Kidney epithelial cell (primary cell): ENCODE measurements at places on chromosomes 4 and X.

DNA sequence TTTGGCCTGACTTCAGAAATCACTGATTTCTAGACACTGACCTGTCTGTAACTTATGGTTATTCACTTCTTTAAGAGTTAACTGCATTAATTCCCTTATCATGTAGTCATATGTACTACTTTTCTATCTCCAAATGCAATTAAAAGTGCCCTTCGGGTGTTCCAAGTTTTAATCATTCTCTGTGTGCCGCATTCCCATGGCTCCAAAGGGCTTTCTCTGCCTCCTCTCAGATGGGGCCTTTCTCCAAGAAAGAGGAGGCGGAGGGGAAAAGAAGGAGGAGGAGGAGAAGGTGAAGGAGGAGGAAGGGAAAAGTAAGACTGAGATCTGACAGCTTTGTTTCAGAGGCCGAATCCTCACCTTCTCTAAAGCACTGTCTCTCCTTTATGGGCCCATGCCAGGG is 325.8 kb downstream of the LDB2 start:
- no peak for DNase-seq

GRCh38 chr4:30600246-30601017 is 119.7 kb upstream of the PCDH7 start:
- no peak for DNase-seq

GRCh38 chr4:174579421-174579820 is 57.1 kb upstream of the HPGD start:
- no peak for DNase-seq

- no peak for DNase-seq
Observed at GRCh38 chrX:105462186-105462585, 241.7 kb upstream of the TEX13A start.

DNA sequence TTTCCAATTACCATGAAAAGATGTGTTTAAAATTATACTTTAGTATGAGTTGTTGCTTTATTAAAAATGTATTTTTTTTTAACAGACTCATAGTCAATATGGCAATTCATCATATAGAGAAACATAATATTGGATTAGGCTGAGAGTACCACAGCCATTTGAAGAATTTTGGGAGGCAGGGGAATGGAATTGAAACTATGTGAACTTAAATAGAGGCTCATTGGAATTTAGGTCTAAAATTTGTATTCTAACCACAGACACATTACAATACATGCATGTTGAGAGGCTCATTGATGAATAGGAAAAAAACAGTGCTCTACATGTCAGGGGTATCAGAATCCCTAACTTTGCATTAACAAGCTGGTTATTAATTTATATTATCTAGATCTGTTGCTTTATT is 269.6 kb downstream of the DKK2 start:
- DNase-seq: no peak

GRCh38 chr4:16449406-16449805 is 223.1 kb upstream of the TAPT1 start:
- no peak for DNase-seq

DNA sequence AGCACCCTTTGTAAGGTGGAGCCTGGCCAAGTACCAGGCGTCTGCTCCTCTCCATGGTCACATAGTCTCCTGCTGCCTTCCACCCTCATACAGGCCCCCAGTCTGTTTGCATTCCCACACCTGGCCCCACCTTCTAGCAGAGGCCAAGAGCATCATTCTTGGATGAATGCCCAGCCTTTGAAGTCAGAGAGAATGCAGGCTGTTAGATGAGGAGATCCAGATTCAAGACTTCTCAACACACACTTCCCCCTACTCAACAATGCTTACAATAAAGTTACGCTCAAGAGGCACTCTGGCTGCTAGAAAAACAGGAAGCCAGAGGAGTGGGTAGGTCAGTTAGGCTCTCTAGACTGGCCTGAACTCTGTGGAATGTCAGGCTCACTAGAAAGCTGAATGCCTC is 43.3 kb downstream of the SHROOM4 start:
- peak; percentile 12 for DNase-seq

- no peak for DNase-seq
Observed at GRCh38 chr4:174324236-174324635, 40.5 kb downstream of the CEP44 start.

DNA sequence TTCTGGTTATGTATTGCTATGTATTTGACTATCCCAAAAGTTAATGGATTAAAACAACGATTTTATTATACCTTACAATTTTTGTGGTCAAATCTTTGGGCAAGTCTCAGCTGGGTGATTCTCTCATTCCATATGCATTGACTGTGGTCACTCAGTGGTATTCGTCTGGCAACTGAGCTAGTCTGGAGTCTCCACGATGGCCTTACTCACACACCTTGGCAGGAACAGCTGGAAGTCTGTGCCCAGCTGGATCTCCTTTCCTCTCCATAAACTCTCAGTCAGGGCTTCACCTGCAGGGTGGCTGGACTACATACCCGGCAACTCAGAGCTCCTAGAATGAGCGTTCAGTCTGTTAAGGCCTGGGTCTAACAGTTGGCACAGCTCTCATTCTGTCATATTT is 141.1 kb upstream of the WDFY3 start:
- DNase-seq: peak; percentile 43

- DNase-seq: no peak
Observed at GRCh38 chr4:116066711-116067245, 953.4 kb upstream of the NDST4 start.

- no peak for DNase-seq
Observed at GRCh38 chrX:71103110-71103983, 3.2 kb downstream of the CXorf65 start.

DNA sequence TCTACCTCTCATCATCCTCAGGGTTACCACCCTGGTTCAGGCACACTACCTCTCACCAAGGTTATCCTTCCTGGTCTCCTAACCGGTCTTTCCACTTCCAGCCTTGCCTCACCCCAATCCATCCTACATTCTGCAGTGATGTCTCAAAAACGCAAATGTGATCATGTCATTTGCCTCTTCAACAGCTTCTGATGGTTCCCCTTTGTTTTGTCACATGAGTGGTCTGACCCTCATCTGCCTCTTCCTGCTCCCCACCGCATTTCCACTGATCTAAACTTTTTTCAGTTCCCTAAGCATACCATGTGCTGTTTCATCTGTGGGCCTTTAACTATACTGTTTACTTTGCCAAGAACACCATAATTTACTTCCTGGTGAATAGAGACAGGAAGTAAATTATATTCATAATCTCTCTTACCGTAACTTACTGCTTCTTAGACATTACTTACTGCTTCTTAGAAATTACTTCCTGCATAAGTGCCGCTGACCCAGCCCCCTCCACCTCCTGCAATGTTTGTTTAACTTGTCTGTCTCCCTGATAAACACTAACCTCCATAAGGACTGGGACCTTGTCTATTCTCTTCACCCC is 27.1 kb upstream of the NSUN7 start:
- DNase-seq: no peak

DNA sequence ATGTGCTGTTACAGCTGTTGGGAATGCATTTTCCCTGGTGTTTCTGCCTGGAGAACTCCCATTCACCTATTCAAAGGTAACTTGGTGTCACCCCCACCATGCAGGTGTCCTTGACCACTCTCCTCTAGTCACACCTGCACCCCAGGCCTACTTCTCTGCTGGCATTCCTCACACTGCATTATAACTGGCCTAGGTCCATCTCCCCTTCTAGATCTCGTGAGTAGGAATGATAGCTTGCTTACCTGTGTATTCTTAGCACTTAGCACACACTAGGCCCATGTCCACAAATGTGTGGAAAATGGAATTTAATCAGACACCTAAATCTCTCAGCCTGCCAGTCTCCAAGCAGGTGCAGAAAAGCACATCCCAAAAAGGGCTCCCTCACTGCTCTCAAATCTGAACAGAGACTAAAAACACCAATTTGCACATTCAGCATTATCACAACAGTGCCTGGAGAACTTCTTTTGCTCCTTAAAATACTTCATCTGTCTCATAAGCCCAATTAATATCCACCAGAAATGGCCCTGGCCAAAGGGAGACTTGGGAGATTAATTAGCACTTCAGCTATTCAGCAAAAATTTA is 18.3 kb downstream of the SCD5 start:
- DNase-seq: no peak

GRCh38 chrX:44305921-44306320 is 37.6 kb downstream of the EFHC2 start:
- no peak for DNase-seq

DNA sequence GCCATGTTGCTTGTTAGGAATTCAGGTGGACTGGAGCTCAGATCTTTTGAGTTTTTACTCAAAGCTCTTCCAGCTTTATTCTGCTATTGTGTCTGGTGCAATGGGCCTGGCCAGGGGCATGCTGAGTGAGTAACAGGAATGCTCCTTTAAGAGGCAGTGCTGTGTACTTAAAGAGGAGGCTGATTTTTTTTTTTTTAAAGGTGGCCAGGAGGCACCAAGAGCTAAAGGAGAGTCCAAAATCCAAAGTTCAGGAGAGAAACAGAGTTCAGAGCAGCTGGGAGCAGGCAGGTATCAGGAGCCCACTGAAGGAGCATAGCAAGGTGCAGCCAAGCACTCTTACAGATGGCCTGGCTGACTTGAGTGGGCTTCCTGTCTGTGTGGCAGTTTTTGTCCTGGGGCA is 178.7 kb downstream of the FMR1NB start:
- DNase-seq: no peak

GRCh38 chrX:46819136-46819535 is 17.7 kb upstream of the RP2 start:
- DNase-seq: no peak

DNA sequence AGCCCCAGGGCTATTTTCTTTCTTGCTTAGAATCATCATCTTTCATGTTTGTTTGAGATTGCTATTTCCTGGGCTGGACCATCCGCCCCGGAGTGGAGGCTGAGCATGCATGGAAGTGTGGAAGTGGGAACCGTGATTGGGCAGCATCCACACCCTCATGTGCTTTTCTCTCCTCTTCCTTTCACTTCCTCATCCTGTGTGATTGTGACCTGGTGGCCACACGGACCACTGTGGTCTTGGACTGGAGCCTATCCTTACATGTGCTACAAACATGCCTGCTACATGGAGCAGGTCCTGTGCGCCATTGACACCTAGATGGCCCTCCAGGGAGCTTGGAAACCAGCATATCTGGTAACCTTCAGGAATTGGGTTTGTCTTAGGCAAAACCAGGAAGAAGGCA is 175.9 kb upstream of the LCORL start:
- DNase-seq: no peak

DNA sequence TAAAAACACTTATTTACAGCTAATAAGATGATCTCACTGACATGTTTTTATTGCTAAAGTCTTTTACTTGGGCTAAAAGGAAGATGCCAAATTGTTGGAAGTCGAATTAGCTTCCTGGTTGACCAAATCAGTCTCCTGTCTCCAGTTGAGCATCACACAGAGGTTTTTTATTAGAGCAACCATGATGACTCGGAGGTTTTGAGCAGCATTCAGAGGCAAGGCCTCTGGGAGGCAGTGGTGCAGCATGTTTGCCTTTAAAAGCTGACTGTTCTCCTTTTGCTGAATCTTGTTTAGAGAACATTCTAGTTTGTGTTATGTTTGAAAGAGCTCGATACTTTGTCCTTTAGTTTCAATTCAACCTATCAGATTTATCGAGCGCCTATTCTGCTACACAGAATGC is 2.1 kb downstream of the UCHL1 start:
- peak; percentile 52 for DNase-seq

DNA sequence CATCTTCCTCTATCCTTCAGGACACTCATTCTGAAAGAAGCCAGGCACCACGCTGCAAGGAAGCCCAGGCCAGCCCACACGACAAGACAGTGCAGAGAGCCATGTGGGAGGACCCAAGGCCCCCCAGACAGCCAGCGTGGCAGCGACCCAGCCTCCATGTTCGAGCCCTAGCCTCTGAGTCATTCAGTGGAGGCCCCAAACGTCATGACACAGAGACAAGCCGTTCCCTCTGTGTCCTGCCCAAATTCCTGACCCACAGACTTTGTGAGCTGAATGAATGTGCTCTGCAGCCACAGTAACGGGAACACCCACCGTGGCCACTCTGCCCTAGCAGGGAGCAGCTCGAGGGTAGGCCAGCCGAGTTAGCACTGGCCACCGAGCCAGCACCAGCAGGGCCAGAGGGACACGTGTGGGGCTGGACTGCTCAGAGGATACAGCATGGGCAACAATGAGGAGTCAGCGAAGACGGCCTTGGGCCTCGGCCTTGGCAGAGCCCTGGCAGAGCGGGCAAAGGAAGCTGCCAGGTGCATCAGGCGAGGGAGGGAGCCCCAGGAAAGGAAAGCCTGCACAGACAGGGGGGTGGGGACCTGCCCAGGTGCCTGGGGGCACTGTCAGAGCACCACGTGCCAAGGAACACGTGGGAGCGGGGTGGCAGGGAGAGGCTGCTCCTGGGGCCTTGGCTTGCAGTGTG is 8.6 kb downstream of the BLOC1S4 start:
- no peak for DNase-seq

- DNase-seq: no peak
Observed at GRCh38 chr4:65656008-65656407, 14.3 kb downstream of the EPHA5 start.

- no peak for DNase-seq
Observed at GRCh38 chr4:95095348-95095974, 337.7 kb downstream of the BMPR1B start.

- no peak for DNase-seq
Observed at GRCh38 chr4:146465628-146466027, 56.1 kb downstream of the SLC10A7 start.

DNA sequence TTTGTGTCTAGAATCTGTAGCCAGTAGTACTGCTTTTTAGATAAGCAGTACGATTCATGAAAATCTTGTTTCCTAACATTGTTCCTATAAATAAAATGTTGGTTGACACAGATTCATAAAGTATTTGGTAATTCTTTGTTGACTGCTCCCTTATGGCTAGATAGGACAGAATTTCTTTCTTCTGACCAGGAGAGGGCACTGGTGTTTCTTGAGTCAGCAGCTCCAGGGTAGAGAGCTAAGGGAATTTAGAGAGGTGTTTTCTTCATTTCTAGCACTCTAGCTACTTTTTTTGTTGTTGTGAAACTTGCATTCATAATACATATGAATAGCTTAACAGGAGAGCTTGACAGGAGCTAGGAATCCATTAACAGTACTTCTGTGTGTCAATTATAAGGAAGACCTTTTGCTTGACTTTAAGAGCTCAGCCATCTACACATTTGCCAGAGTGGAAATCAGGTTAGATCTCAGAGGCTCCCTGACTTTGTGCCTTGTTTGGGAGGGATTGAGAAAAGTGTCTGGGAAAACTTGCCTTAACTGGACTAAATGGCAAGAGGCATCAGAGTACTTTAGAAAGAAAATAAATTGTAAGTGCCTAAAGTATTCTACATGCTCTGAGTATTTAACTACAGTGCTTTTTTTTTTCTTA is 756.1 kb downstream of the SH3BGRL start:
- DNase-seq: no peak
